NB4 (cell line): ENCODE measurements at places on chromosomes 6 and 20.

DNA sequence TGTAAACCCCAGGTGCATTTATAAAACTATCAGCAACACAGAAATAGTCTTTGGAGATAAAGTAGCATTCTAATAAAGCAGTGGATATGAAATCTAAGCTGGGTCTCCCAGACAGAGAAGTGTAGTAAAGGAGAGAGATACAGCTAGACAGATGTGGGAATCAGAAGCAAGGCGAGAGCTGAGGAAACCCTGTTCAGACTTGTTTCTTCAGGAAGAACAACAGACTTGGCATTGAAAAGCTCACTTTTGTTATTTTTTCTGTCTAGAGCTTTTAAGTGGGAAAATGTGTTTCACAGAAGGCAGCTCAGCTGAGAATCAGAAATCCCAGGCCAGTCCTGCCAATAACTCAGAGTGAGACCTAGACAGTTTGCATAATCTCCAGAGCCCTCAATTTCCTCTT, 52.9 kb downstream of the SLC35B3 start:
- no peak for DNase-seq

GRCh38 chr20:24487240-24487639, 17.8 kb downstream of the SYNDIG1 start:
- no peak for DNase-seq

DNA sequence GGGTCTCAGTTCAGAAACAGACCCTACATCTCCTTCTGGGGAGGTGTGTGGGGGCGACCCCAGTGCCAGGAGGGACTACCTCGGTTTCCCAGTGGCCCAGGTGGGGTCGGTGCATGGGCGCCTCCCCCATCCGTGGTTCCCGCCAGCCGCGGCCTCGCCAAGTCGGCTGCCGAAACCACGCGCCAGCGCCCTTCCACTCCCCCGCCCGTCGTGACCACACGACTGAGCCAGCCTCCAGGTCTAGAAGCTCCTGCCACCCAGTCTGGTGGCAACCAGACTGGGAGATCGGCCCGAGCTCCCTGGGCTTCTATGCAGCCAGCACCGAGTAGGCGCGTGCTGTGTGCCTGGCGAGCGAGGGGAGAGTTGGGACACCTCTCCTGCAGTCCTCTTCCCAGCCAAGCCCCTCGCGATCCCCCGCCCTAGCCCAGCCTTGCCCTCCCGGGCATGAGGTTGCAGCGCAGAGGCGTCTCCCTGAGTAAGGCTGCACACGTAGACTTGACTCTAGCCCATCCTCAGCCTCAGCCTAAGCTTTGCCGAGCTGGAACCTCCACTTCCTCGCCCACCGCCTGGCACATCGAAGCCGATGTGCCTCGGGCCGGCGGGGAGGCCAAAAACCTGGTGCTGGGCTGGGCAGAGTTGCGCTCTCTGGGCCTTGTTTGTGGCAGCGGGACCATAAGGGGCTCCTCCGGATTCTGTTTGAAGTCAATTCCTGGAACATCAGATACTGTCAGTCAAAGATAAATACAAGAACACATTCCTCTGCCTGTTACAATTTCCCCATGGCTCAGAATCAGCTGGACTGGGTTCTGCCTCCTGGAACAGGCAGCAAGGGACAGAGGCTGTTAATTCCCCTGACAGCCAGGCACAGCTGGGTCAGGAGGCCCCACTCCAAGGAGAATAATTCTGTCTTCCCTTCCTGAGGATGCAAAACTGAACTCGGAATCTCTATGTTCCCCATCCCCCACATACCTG, 1.5 kb upstream of the CPNE5 start:
- DNase-seq = peak; percentile 47

DNA sequence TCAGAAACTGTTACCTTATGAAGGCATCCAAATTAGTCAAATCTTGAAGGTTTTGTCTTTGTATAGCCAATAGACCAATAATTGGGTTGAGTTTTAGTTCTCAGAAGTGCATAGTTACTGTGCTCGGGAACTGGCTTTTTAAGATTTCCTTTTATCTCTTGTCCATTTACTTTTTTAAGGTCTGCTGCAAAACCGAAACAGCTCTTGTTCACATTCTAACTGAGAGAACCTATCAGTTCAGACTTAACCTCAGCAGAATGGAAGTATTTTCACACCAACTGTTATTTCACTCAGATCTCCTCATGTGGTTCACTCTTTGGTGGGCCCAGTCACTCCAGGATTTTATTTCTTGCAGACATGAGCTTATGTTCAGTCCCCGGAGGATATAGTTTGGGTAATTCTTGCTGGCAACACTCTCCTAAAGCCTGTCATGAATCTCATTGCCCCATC, 55.5 kb downstream of the TPBG start:
- DNase-seq = no peak

- no peak for DNase-seq
Measured at GRCh38 chr20:54366669-54367344, 108.6 kb upstream of the DOK5 start.

DNA sequence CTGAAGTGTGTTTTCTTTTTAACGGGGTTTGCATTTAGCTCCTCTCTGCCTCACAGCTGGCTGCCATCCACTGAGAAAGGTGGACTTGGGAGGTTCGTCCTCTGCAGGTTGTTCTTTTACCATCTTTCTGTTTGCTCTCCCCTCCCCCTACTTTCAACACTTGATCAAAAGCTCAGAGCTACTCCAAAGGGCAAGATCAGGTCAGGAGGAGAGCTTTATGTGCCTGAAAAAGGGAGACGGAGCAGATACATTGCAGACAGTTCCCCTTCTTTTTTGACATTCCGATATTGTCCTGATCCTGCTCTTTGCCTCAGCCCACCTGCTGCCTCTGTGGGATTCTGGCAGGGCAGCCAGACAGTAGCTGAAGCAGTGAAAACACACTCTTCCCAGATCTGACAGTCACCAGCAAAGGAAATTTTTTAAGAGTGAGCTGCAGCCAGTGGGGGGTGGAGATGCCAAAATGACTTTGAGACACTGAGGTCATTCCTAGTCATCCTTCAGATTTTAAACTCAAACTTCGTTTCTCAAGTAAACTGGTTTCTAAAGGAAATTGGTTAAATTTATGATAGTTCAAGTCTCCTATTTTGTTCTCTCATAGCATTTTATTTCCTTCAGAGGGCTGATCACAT, 26.5 kb downstream of the SMLR1 start:
- DNase-seq = no peak

DNA sequence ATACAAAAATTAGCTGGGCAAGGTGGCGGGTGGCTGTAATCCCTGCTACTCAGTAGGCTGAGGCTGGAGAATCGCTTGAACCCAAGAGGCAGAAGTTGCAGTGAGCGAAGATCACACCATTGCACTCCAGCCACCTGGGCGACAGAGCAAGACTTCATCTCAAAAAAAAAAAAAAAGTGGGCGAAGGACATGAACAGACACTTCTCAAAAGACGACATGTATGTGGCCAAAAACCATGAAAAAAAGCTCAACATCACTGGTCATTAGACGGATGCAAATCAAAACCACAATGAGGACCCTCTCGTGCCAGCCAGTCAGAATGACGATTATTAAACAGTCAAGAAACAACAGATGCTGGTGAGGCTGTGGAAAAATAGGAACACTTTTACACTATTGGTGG, 344.9 kb upstream of the JARID2 start:
- DNase-seq = no peak

DNA sequence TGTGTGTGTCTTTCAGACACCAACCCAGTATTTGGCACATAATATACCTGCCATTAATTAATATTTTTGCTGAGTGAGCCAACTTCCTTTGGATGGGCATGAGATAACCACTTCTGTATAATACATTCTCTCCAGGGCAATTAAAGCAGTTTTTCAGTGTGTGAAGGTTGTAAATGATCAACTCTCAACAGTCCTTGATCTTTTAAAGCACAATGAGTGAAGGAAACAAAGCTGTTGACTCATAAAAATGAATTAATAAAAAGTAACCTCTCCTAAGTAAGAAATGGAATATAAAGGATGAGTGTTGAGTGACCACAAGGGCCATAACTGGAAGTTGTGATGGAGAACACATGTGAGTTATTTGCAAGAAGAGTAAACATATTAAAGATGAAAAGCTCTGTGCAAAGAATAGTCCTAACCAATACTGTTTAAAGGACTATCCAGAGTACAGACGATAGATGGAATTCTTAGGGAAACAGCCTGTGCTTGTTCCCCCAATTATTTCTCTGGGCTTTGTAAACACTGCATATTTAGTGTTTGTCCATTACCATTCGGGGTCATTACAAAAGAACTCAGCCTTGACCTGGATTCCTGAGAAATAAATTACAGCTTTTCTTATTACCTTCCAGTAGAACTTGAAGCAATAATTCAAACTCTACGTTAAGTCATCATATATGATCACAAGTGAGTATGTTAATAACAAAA, 446.2 kb downstream of the PLCB1 start:
- DNase-seq = no peak

- no peak for DNase-seq
Measured at GRCh38 chr20:20363799-20364592, 3.9 kb upstream of the INSM1 start.

DNA sequence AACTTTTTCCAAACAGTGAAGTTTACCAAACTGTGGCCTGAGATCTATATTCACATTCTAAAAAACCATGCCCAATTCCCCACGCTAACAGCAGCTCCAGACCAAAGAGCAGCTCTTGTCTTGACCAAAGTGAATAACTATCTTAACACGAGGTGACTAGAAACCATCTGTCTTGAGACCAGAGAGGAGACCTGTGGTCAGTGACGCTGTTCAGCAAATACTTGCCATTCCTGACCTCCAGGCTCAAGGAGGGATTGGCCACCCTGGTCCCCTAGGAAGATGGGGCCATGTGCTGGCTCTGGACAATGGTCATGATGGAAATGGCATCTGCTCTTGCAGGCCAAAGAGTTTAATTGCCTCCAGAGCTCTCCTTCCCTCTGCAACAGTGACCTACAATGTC, 104.4 kb upstream of the CD93 start:
- DNase-seq = no peak

- DNase-seq = peak; percentile 32
Measured at GRCh38 chr20:50694379-50695134, 3.2 kb upstream of the RIPOR3 start.

DNA sequence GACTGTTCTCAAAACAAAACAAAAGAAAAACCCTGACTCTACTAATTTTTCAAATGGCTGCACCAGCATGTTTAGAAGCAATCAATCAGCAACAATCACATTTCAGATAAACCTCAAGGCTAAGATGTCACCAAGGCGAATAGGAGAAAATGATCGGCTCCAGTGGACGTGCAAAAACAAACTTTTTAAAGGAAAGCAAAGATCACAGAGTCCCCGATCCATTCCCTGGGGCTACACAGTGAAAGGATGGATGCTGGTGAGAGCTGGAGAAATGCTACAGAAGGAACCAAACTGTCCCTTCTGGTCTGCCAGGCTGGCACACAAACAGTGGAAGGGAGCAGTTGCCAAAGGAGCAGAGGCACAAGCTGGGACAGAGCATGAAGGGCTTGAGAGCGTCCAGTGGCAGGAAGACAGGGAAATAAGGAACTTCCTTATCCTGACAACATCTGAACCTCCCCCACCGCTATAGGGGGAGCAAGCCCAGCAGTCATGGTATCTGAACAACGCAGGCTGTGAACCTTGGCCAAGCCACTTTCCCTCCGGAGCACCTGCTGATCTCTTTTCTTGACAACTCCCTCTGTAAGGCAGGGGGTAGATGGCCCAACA, 73.7 kb upstream of the HIVEP1 start:
- DNase-seq = peak; percentile 21

- no peak for DNase-seq
Measured at GRCh38 chr20:18742841-18743240, 70.7 kb upstream of the SCP2D1 start.

DNA sequence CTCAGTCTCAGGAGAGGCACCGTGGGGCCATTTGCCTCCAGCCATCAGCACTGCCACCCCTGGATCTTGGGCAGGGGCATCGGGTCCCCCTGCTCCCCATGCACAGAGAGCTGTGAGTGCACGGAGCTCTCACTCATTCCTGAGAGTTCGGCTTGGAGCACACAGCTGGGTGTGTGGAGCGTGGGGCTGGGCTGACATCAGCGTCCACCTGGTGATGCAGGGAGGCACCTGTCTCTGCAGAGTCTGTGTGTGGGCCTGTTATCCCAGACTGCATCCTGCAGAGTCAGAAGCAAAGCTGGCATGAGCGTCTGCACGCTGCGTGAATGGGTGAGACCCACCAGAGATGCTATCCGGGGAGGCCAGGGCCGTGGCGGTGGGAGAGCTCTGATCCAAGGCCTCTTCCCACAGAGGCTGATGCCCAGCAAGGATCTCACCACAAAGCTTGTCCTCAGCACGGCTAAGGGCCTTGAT, 248.8 kb upstream of the AFDN start:
- no peak for DNase-seq

- peak; percentile 96 for DNase-seq
Measured at GRCh38 chr6:136784910-136785746, 7.1 kb downstream of the MAP3K5 start.

GRCh38 chr6:73309785-73310502, 44.1 kb downstream of the DPPA5 start:
- peak; percentile 60 for DNase-seq

DNA sequence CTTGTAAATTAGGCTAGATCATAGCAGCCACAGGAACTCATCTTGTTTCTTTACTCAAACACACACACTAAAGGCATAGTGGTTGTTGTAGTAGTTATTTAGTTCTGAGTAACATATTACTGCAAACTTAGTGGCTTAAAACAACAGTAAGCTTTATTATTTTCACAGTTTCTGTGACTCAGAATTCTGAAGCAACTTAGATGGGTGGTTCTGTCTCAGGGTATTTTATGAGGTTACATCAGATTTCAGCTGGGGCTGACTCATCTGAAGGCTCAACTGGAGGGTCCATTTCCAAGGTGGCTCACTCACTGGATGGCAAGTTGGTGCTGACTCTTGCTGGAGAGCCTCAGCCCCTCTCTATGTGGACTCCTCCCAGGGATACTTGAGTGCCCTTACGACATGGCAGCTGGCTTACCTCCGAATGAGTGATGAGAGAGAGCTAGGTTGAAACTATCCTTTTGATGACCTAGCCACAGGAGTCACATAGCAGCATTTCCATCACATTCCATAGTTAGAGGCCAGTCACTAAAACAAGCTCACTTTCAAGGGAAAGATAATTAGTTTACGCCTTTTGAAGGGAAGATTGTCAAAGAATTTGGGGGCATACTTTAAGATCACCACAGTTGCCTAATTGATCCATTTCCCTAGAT, 136.5 kb upstream of the PRND start:
- no peak for DNase-seq

DNA sequence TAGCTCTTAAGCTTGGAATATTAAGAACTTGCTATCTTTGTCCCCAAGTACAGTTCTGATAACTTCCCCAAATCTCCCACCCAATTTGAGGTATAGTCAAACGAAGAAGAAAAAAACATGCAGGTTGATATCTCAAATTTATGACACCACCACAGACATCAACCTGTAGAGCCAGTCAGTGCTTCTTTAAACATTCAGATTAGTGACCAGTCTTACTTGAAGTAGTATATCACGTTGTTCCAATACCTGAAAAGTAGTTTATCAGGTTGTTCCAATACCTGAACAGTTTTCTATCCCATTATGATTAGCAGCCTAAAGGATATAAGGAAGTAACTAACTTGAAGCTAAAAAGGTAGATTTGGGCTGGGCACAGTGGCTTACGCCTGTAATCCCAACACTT, 85.3 kb downstream of the ALDH8A1 start:
- no peak for DNase-seq
